Small intestine (tissue), 16 donors: ENCODE measurements at places on chromosomes 6 and 20. TPM values are rescaled to one million over a fixed set of nuclear protein-coding genes. Genes with fewer than 3 reads are reported as not detected.

- peak overlapping the region; percentile 47 for H3K27ac ChIP-seq
- peak overlapping the region; percentile 14 for H3K4me3 ChIP-seq
- no peaks in the 10 kb centered on the region for H3K4me1 ChIP-seq
- H3K27me3 ChIP-seq: no peaks in the 10 kb centered on the region
Observed at GRCh38 chr6:12060780-12061609, 48.9 kb downstream of the HIVEP1 start.

TRIM15 gene
- polyA plus RNA-seq: 122 TPM

- no peak overlapping the region for H3K4me3 ChIP-seq
- no peaks in the 10 kb centered on the region for H3K36me3 ChIP-seq
- no peak for DNase-seq
- H3K4me1 ChIP-seq: no peaks in the 10 kb centered on the region
Observed at GRCh38 chr6:122098201-122098678, 301.2 kb upstream of the HSF2 start.

DNA sequence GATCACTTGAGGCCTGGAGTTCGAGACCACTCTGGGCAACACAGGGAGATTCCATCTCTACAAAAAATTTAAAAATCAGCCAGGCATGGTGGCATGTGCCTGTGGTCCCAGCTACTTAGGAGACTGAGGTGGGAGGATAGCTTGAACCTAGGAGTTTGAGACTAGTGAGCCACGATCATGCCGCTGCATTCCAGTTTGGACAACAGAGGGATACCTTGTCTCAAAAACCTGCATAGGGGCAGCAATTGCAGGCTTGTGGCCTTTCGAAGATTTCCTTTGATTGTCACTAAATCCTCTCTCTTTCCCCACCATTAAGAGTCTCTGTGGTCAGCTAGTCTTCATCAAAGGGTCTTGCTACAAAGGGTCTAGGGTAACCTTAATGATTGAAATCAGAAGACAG is 60.3 kb downstream of the UTRN start:
- peaks cover 14% of the 10 kb centered on the region for H3K4me1 ChIP-seq
- no peak overlapping the region for H3K4me3 ChIP-seq
- H3K27ac ChIP-seq: peak overlapping the region; percentile 1
- no peaks in the 10 kb centered on the region for H3K27me3 ChIP-seq
- H3K36me3 ChIP-seq: no peaks in the 10 kb centered on the region

DNA sequence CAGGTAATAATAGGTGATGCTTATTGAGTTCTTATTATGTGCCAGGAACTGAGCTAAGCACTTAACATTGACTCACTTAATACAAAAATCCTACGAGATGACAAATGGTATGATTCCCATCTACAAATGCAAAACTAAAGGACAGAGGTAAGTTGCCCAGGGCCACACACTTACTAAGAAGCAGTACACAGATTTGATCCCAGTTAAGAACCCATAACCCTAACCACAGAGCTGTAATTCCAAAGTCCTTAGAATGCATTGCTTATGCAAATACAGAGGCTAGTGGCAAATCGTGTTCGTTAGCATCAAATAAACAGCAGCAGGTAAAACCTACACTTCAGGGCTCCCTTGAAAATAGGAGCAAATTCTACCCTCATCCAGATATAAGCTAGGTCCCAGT is 104.0 kb downstream of the SASH1 start:
- no peak for DNase-seq
- H3K27me3 ChIP-seq: no peaks in the 10 kb centered on the region
- no peaks in the 10 kb centered on the region for H3K4me1 ChIP-seq
- peaks cover 13% of the 10 kb centered on the region for H3K36me3 ChIP-seq
- H3K4me3 ChIP-seq: no peak overlapping the region

- no peaks in the 10 kb centered on the region for H3K27me3 ChIP-seq
- H3K36me3 ChIP-seq: no peaks in the 10 kb centered on the region
- H3K27ac ChIP-seq: peak overlapping the region; percentile 65
- H3K4me3 ChIP-seq: no peak overlapping the region
- H3K4me1 ChIP-seq: no peaks in the 10 kb centered on the region
- no peak for DNase-seq
Observed at GRCh38 chr6:14074476-14075094, 43.0 kb upstream of the CD83 start.

DNMT3B gene
- 0.45 TPM for polyA plus RNA-seq

TMEM244 gene
- polyA plus RNA-seq: not detected

DNA sequence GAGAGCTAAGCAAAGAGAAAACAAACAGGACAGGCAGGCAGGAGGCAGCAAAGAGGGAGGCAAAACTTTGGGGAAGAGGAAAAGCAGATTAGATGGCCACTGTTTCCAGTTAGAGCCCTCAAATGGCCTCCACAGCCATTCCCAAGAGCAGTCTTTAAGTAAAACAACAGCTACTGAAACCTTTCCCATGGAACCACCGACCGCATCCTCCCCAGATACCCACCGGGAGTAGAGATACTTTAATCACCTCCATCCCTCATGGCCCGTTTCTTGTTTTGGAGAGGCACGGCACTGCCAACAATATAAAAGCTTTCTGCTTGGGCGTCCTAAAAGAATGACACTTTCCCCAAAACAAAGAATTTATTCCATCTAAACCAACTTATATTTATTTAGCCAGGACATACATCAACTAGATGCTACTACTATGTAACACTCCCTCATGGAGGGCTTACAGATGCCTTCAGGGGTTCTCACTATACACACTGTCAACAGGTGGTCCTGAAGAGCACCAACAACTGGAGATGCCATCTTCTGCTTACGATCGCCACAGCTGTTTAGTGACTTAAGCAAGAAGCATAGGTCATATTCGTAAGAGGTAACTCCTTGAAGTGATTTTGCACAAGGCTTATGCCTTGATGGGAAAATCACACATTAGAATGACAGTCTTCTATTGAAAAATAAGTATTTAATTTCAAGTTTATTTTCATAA is 43.4 kb downstream of the CNKSR3 start:
- H3K4me1 ChIP-seq: no peaks in the 10 kb centered on the region
- H3K27ac ChIP-seq: no peak overlapping the region
- no peaks in the 10 kb centered on the region for H3K36me3 ChIP-seq
- H3K27me3 ChIP-seq: no peaks in the 10 kb centered on the region
- DNase-seq: no peak

- no peak overlapping the region for H3K27ac ChIP-seq
- DNase-seq: no peak
- H3K27me3 ChIP-seq: no peaks in the 10 kb centered on the region
- H3K36me3 ChIP-seq: no peaks in the 10 kb centered on the region
- H3K4me1 ChIP-seq: no peaks in the 10 kb centered on the region
- no peak overlapping the region for H3K4me3 ChIP-seq
Observed at GRCh38 chr6:164066335-164066734, 651.8 kb downstream of the QKI start.

ISM1 gene
- polyA plus RNA-seq: 0.62 TPM

DNA sequence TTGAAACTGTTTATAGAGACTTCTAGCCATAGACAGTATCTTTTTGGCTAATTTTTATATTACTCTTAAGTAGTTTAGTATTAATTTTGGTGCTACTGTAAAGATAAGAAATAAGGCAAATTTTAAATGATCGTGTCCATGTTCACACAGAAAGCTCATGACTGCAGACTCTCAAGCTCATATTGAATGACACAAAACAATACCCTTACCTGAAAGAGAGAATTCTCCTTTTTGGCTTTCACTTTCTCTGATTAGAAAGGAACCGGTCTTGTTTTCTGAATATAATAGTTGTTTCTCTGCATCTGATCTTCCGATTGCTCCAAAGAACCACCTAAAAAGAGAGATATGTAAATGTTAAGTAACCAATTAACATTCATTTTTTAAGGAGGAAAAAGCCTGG is 57.0 kb downstream of the FRK start:
- H3K4me1 ChIP-seq: no peaks in the 10 kb centered on the region
- peaks cover 4% of the 10 kb centered on the region for H3K36me3 ChIP-seq
- no peaks in the 10 kb centered on the region for H3K27me3 ChIP-seq
- no peak overlapping the region for H3K27ac ChIP-seq

- H3K4me1 ChIP-seq: no peaks in the 10 kb centered on the region
- H3K27ac ChIP-seq: no peak overlapping the region
- no peaks in the 10 kb centered on the region for H3K36me3 ChIP-seq
- no peaks in the 10 kb centered on the region for H3K27me3 ChIP-seq
- no peak for DNase-seq
Observed at GRCh38 chr6:45650524-45651135, 272.9 kb upstream of the SUPT3H start.

GRCh38 chr6:6614096-6614982 is 25.8 kb downstream of the LY86 start:
- no peak overlapping the region for H3K27ac ChIP-seq
- no peaks in the 10 kb centered on the region for H3K4me1 ChIP-seq
- no peaks in the 10 kb centered on the region for H3K36me3 ChIP-seq
- no peak overlapping the region for H3K4me3 ChIP-seq

GRCh38 chr20:38173237-38174156 is 8.4 kb upstream of the TGM2 start:
- no peak overlapping the region for H3K27ac ChIP-seq
- DNase-seq: peak; percentile 20
- no peaks in the 10 kb centered on the region for H3K27me3 ChIP-seq

HMGCLL1 gene
- polyA plus RNA-seq: not detected

- no peak for DNase-seq
- no peak overlapping the region for H3K4me3 ChIP-seq
- no peaks in the 10 kb centered on the region for H3K4me1 ChIP-seq
- no peaks in the 10 kb centered on the region for H3K27me3 ChIP-seq
Observed at GRCh38 chr6:109701221-109701620, 10.1 kb downstream of the FIG4 start.

DNA sequence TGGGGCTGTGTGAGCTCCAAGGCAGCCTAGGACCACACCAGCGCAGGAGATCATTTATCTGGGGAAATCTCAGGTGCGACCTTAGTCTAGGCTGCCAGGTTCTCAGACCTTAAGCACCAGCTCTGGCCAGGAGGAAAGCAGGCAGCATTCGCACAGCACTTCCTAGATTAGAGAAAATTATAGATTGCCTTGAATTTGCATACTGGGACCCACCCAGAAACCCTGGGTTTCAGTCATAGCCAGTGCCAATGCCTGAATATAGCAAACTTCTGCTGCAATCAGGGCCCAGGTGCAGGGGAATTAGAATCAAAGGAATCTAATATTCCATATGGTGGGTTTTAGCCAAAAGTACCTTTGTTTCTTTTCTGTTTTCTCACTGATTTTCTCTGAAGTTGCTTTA is 204.3 kb upstream of the CST7 start:
- no peak overlapping the region for H3K4me3 ChIP-seq
- no peaks in the 10 kb centered on the region for H3K4me1 ChIP-seq
- H3K36me3 ChIP-seq: no peaks in the 10 kb centered on the region
- no peaks in the 10 kb centered on the region for H3K27me3 ChIP-seq
- no peak for DNase-seq
- H3K27ac ChIP-seq: no peak overlapping the region
